ENCODE measurements at places on chromosomes 7 and 10.

GRCh38 chr10:71359364-71360046, 37.2 kb upstream of the CDH23 start:
- no peak for DNase-seq

GRCh38 chr7:27203964-27204594, 4.2 kb upstream of the HOXA13 start:
- no peak for DNase-seq

GRCh38 chr10:70952401-70952800, 64.0 kb upstream of the PCBD1 start:
- DNase-seq, result no peak

DNA sequence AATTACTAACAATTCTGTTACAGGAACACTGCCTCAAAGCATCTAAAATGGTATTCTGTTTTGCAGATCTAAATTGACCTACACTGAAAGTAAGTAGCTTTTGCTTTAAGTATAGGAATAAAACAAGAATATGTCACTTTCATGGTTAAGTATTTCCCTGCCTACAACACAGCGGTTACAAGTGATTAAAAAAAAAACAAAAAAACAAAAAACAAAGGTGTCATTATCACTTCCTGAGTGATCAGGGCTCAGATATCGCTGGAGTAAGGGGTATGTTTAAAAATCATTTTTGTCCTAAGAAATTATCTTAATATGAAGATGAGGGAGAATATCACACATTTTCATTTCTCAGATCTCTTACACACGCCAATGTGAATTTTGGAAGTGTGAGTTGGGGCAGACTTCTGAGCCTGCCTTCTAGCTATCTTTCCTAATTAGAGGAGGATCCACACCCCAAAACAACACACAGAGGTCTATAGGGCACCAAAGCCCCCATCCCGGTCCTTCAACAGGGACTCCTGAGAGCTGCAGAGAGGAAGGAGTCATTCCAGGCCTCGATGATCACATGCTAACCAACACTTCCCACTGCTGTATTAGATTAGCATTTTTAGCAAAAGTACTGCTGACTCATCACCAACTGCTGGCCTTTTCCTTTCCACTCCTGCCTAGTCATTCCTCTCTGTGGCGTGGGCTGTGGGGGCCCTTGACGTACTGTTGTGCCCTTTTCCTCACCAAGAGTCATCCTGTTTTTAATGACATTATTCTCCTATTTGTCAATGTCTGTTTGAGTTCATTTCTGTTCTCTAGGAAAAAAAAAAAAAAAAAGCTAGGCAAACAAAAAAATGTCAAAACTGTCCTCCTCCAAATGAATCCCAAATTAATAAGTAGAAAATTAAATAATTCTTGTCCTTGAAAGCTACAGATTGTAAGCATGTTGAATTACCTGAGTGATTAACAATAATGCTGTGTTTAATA, 31.2 kb downstream of the PRTFDC1 start:
- peak; percentile 75 for DNase-seq

DNA sequence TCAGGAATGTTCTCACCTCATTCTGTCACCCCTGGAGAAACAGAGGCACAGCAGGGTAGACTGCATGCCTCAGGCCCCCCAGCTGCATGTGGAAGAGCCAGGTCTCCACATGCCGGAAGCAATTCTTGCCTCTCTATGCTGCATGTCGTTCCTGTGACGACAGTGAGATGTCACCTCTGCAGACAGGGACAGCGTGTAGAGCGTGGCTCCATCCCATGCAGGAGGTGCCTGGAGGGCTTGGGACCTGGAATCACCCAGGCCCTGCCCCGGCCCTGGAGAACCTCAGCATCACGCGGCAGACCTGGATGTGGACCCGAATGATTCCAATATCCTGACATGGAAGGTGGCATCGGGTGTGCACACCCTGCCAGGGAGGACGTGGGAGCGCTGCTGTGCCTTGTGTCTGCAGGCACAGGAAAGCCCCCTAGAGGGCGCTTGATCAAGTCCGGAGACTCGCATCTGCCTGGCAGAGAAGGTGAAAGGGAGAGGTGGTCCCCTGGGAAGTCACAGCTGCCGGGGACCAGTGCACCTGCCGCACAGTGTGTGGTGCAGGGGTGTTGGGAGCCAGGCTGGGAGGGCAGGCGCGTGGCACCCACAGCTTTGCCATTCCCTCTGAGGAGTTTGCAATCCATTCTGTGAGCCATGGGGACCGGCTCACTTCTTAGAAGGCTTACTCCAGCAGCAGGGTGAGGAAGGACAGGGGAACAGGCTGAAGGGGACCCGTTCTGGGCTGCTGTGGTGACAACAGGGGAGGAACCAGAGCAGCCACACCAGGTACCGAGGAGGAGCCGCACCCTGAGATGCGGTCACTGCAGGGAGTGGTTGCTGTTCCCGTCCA, 45.3 kb upstream of the EN2 start:
- DNase-seq, result no peak

DNA sequence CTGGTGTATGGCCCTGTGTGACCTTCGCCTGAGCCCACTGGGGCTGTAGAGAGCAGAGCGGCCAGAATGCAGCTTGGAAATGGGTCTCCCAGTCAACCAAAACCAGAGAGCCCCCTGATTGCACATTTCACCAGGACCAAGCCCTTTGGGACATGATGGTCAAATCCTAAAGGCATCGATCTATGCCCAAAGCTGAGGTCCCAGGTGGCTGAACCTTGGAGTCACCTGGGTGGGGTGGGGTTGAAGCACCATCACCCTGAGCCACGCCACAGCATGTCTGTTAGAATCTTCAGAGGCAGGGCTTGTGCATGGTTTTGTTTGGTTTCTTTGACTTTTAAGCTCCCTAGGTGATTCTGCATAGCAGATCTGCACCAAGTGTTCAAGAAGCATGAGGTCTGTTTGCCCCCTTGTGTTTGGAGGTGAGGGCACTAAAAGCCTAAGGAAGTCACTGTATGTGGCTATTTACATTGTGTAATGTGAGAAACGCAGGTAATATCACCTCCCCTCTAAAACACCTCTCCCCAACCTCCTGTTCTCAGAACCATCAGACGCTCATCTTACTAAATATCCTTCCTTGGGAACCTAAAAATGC, 9.6 kb downstream of the PKD1L1 start:
- no peak for DNase-seq

DNA sequence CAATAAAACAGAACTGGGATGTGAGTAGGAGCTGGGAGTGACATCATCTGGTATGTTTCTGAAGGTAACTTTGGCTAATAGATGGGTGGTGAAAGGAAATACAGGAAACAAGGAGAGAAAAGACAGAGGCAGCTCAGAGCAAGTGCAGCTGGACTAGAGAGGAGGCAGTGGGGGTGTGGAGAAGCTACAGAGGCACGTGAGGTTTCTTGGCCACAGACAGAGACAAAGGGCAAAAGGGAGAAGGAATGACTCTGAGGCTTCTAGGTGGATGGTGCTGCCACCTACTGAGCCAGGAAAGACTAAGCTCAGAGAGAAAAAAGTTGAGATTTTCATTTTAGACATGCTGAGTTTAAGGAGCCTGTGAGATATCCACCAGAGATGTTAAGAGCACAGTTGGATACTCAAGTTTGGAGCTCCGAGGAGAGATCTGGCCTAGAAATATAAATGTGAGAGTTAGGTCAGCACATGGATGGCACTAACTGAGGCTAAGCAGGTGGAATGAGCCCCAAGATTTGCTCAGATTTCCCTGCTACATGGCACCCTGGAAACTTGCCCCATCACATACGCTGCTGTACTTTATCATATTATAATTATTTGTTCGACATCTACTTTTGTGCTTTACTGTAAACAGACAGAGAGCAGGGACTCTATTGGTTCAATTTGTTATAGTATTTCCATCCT, 293.0 kb upstream of the IMMP2L start:
- no peak for DNase-seq

GRCh38 chr7:131720703-131721102, 164.3 kb upstream of the PODXL start:
- DNase-seq, result peak; percentile 9

DNA sequence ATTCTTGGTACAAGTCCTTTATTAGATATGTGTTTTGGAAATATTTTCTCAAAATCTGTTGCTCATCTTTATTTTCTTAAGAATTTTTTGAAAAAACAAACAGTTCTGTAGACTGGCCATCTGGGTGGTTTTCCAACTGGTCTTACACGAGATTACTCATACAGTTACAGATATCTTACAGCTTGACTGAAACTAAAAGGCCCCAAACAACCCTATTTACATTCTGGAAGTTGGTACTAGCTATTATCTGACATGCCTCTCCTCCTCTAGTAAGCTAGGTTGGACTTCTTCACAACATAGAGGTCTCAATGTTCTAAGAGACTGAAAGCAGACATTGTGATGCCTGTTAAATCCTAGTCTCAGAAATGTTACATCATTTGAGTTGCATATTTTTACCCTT, 52.0 kb downstream of the ZNF22 start:
- no peak for DNase-seq

GRCh38 chr7:74395745-74396311, 57.9 kb upstream of the GTF2IRD1 start:
- DNase-seq, result peak; percentile 14

DNA sequence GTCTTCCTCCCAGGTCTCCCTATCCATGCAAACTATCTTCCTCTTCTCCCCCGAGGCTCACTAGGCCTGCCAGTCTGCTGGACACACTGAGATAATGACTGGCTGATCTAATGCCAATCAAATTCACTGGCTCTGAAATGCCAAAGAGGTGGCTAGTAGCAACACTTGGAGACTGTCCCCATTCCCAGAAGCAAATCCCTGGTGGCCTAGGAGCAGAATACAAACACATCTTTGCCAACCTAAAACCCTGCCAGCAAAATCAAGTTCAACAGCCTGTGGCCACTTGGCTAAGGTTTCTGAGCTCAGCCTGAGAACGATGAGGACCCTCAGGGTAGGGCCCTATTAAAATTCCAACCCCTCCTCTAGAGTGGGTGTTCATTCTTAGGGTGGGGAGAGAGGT, 46.6 kb downstream of the SH3PXD2A start:
- no peak for DNase-seq

DNA sequence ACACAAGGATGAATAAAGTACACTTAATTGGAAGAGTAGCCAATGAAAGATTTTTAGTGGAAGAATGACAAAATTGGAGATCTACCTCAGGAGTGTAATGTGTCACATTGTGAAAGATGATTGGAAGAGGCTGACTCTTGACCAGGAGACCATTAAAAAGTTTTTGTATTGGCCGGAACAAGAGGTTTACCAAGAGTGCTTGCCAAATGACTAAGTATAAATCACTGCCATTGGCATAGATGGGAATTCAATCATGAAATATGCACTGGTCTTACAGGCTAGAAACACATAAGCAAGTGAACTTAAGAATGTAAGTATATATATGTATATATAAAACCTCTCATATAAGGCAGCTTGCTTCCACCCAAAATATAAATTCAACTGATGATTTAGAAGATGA, 58.7 kb upstream of the TFEC start:
- no peak for DNase-seq

GRCh38 chr10:86685893-86686632, 17.8 kb downstream of the LDB3 start:
- no peak for DNase-seq

GRCh38 chr7:25329815-25330214, 101.5 kb upstream of the NPVF start:
- DNase-seq, result no peak

GRCh38 chr7:30843741-30844482, 67.7 kb upstream of the AQP1 start:
- DNase-seq, result peak; percentile 69

DNA sequence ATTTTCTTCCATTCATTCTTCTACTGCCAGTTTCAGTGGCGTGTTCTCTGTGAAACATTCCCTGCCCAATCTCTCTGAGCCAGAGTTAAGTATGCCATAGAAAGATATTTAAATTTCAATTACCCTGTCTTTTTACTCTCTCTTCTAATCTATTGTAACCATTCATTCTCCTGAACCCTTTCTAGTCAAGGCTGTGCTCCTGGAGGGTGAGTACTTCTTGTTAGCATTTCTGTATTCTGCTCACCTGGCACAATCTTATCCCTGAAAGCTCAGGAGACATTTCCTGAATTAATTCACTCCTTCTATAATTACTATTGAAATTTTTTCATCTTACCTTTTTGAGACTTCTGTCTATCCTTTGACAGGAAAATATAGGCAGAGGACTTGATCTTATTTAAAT, 271.7 kb downstream of the HGF start:
- DNase-seq, result no peak

- no peak for DNase-seq
These were observed 160.5 kb upstream of the GHITM start for GRCh38 chr10:83978681-83979383.

DNA sequence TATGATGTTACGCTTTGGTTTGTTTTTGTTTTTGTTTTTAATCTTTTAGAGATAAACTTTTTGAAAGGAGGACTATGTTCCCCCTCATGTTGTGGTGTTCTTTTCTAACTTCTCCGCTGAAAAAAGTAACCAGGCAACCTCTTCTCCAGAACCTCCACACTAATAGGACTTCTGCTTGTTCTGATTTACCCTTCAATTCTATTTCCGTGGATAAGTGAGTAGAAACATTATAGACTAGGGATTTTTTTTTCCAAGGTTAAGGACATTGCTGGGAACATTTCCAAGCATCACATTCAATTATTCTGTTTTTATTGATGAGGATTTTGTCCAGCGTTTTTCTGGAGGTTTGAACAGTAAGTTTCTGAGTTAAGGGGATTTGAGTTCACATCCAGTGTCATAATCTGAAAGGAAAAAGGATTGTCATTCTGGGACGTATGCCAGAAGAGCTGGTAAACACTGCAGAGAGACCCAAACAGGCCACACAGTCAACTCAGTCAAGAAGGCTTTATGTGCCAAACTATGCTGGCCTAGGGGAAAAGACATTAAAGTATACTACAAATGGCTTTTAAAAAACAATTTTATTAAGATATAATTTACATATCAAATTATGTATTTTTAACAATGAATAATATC, 28.3 kb upstream of the RALA start:
- no peak for DNase-seq

DNA sequence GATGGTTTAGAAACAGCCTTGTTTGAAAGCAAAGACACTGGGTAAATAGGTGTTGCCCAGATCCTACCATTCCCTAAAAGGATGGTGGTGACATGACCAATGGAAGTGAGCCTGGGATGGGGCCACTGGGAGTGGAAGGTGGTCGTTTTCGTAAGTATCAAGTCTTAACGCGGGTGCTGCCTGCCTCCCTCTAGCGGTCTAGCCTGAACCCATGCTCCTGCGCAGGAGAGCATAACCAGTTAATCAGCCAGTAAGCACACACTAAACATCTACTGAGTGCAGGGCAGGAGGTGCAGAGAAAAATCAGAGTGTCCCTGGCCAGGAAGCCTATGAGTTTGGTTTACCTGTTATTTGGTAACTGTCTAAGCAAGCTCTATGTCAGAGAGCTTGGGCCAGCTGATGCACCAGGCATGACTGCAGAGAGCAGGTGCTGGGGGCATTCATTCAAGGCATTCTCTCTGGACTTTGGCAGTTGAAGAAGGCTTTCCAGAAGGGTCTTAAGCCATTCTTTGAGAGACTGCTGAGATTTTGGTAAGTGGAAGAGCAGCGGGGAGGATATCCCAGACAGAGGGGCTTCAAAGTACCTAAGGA, 930 bp downstream of the GARIN1A start:
- no peak for DNase-seq

DNA sequence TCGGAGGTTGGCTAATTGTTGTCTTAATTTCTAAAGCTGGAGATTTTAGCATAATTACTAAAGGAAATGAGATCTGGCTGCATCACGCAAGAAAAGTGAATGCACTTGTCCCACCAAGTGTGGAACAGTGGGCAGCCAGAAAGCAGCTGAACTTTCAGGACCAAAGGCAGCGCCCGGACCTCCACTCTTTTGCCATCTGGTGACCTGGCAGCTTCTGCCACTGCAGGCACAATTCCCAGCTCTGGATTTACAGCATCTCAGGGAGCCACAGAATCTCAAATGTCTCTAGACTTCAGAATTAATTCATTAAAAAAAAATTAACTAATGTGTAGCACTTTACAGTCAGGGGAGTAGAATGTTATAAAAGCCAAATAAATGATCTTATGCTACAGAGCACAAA, 14.7 kb upstream of the OGDHL start:
- DNase-seq, result no peak
